ENCODE measurements at places on chromosomes 13 and 19.

DNA sequence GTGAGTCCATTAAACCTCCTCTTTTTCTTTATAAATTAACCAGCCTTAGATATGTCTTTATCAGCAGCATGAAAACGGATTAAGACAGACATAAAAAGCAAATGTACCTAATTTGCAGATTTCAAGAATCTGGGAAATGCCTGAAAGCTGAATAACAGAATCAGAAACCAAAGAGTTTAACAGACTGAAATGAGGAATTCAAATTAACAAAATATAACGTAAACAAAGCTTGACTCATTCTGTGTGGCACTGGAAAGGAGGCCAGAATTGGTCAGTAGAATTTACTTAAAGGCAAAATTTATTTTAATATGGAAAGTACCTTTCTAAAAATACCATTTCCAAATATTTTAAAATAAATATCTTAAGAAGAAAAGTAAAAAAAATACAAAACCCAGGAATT is 540.6 kb upstream of the HTR2A start:
- no peaks in the 10 kb centered on the region for H3K4me1 ChIP-seq
- DNase-seq = no peak
- no peak overlapping the region for H3K27ac ChIP-seq
- no peaks in the 10 kb centered on the region for H3K27me3 ChIP-seq

DNA sequence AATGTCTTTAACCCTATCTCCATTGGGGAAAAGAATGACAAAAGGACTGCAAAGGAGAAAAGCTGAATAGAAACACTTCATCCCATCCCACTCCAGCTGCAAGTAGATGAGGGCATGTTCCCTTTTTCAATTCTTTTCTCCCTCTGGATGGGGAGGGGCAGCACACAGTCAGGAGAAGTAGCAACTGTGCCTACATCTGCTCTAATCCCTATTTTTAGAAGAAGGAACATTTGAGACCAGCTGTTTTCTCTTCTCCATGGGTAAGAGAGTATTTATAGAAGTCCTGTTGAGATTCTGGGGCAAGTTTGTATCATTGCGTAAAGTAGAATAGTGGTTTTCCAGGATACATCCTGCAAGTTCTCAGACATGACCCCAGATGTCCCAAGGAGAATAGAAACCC is 9.3 kb upstream of the GTF3A start:
- no peak overlapping the region for H3K27ac ChIP-seq
- no peak for DNase-seq
- H3K4me3 ChIP-seq = no peak overlapping the region
- no peaks in the 10 kb centered on the region for H3K36me3 ChIP-seq

GRCh38 chr19:18541258-18541991 is 1.9 kb downstream of the FKBP8 start:
- no peak overlapping the region for H3K4me3 ChIP-seq
- DNase-seq = no peak
- H3K27me3 ChIP-seq = no peaks in the 10 kb centered on the region
- H3K36me3 ChIP-seq = peaks cover 50% of the 10 kb centered on the region
- H3K4me1 ChIP-seq = peaks cover 15% of the 10 kb centered on the region

GRCh38 chr13:46569456-46569855 is 16.5 kb downstream of the LRCH1 start:
- no peaks in the 10 kb centered on the region for H3K36me3 ChIP-seq
- no peaks in the 10 kb centered on the region for H3K27me3 ChIP-seq
- H3K4me1 ChIP-seq = peaks cover 64% of the 10 kb centered on the region
- DNase-seq = no peak
- H3K27ac ChIP-seq = no peak overlapping the region

DNA sequence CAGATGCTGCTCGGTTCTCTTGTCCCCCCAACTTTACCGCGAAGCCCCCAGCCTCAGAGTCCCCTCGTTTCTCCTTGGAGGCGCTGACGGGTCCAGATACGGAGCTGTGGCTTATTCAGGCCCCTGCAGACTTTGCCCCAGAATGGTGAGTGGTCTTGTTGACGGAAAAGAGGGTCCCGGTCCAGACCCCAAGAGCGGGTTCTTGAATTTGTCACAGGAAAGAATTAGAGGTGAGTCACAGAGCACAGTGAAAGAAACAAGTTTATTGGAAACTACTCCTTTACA is 589 bp downstream of the POLR1G start:
- DNase-seq = no peak
- peaks cover 4% of the 10 kb centered on the region for H3K36me3 ChIP-seq
- H3K27ac ChIP-seq = peak overlapping the region; percentile 85
- H3K4me3 ChIP-seq = peak overlapping the region; percentile 63
- H3K27me3 ChIP-seq = peaks cover 9% of the 10 kb centered on the region
- H3K4me1 ChIP-seq = peaks cover 34% of the 10 kb centered on the region

DNA sequence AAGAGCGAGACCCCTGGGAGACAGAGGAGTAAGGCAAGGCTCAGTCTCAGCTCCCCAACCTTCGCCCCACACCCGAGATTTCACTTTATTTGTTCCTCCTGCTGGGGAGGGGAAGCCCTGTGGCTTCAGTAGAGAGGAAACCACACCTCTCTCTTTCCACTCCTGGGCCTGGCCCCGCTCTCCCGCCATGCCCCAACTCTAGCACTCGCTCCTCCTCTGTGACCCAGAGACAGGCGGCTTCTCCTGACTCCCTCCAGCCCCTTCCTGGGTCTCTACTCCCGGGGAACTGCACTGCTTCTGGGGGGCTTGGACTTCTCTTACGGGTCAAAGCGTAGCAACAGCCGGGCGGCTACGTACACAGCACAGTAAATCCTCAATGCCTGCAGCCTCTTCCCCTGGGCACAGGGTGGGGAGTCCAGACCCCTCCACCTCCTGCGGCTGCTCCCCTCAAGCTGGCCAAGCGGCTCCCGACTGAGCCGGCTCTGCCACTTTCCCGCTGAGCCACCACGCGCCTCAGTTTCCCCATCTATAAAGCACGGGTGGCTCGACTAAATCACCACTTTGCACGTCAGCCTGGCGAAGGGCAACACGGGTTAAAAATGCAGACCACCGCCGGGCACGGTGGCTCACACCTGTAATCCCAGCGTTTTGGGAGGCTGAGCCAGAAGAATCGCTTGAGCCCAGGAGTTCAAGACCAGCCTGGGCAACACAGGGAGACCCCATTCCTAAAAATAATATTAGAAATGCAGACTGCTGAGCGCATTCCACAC is 1.4 kb downstream of the RNF126 start:
- peak overlapping the region; percentile 97 for H3K27ac ChIP-seq
- DNase-seq = peak; percentile 71
- H3K4me3 ChIP-seq = peak overlapping the region; percentile 100
- no peaks in the 10 kb centered on the region for H3K36me3 ChIP-seq
- no peaks in the 10 kb centered on the region for H3K27me3 ChIP-seq

- DNase-seq = no peak
- no peaks in the 10 kb centered on the region for H3K4me1 ChIP-seq
- H3K27ac ChIP-seq = no peak overlapping the region
- no peak overlapping the region for H3K4me3 ChIP-seq
- H3K36me3 ChIP-seq = no peaks in the 10 kb centered on the region
These were observed 239.5 kb downstream of the EFNB2 start for GRCh38 chr13:106295971-106296370.

Data from sigmoid colon (tissue), 7 donors.